ENCODE measurements at places on chromosomes 1 and 21.

GRCh38 chr1:211420389-211420788 is 71.6 kb downstream of the RD3 start:
- no peak for DNase-seq

- DNase-seq, result no peak
Measured at GRCh38 chr1:84940481-84940880, 47.5 kb upstream of the LPAR3 start.

- no peak for DNase-seq
Measured at GRCh38 chr1:185353124-185353523, 36.1 kb upstream of the IVNS1ABP start.

DNA sequence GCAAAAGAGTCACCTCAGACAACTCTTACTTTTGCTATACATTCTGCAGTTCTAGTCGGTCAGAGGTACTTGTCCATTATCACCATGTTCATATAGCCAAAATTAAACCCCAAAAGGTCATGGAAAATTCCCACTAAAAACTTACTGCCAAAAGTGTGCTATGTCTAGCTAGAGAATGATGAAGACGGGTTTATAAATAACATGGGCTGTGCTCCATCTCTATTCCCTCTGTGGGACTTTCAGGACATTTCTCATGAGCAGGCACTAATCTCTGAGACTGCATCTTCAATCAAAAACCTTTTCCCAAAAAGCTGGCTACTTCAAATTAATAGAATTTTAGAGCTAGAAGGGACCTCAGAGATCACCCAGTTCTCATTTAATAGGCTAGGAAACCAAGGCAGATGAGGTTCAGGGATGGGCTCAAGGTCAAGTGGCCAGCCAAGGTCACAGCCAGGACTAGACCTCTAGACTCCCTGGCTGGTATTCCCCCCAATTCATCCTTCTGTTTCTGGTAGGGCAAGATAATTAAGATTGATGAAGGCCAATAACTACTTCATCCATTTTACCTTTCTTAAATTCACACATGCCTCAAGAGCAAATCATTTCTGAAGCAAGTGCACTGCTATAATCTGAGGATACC is 21.0 kb upstream of the MOB3C start:
- DNase-seq, result no peak

- DNase-seq, result no peak
Measured at GRCh38 chr1:178579562-178579961, 66.7 kb downstream of the TEX35 start.

DNA sequence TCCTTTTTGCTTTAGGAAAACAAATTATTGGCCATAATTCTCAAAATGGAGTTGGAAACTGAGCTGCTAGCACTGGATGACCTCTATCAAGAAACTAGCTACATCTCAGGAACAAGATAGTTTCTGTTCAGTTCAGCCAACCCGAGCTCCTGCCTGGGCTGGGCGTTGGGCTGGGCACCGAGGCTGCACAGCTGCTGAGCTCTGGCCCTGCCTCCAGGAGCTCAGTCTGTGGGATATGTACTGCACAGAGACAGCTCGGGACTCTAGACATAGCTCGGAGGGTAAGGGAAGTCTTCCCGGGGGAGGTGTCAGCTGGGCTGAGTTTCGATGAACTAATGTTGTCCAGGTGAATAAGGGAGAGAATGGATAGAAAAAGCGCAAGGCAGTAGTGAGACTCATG is 24.5 kb upstream of the SLC1A7 start:
- DNase-seq, result no peak

- no peak for DNase-seq
Measured at GRCh38 chr1:78358165-78358564, 132.6 kb upstream of the PTGFR start.

DNA sequence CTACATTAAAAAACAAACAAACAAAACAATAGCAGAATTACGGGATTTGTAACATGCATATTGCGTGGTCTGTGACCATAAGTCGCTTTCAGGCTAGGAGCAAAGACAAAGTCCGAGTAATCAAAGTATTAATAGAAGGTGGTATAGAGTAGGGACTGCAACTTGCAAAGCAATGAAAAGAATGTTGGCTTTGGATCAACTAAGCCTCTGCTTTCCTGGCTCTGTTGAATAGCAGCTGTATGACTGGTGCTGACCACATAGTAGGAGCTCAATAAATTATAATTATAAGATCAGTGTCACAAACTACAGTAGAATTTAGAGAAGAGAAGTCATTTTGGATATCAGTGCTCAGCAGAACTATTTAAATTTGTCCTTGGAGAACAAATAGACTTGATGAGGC is 586.4 kb downstream of the DPYD start:
- DNase-seq, result no peak

GRCh38 chr1:66253330-66253921 is 280.5 kb upstream of the SGIP1 start:
- DNase-seq, result no peak

GRCh38 chr1:112997781-112998180 is 41.8 kb upstream of the SLC16A1 start:
- no peak for DNase-seq

- DNase-seq, result no peak
Measured at GRCh38 chr1:233490488-233490887, 123.4 kb upstream of the KCNK1 start.

- no peak for DNase-seq
Measured at GRCh38 chr1:184672013-184672726, 82.5 kb downstream of the EDEM3 start.

- peak; percentile 88 for DNase-seq
Measured at GRCh38 chr1:71047635-71048607, at the start of gene PTGER3. Gene PTGER3 (minus strand): TSS chr1:71047816. CDS start chr1:71047577, 239 bp downstream.

DNA sequence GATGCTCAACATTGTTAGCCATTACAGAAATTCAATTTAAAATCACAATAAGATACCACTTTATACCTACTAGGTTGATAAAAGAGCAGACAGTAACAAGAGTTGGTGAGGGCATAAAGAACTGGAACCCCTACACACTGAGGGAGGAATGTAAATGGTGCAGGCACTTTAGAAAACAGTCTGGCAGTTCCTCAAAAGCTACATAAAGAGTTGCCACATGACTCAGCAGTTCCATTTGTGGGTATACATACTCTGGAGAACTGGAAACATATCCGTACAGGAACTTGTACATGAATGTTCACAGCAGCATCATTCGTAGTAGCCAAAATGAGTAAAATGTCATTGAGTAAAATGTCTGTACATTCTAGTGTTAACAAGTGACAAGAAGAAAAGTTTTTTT is 17.0 kb downstream of the NSL1 start:
- no peak for DNase-seq

DNA sequence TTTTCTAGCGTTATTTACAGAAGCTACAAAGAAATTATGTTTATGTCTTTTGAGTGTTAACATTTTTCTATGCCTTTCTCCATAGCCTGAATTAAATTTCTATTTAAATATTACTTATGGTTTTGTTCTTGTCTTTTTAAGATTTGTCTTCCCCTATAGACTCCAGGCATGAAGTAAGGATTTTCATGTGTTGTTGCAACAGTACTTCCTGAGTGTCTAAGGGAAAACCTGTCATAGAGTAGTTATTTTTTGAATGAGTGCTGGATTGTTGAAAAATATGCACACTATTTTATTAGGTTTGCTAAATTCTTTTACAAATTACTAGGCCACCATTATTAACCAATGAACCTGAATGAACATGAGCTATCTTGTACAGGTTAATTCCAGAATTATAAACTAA is 27.1 kb downstream of the SAMSN1 start:
- DNase-seq, result no peak

- DNase-seq, result peak; percentile 44
Measured at GRCh38 chr1:78619803-78620579, at the start of gene IFI44L. Gene IFI44L (plus strand): TSS chr1:78620448. CDS start chr1:78627916, 7,468 bp downstream.

DNA sequence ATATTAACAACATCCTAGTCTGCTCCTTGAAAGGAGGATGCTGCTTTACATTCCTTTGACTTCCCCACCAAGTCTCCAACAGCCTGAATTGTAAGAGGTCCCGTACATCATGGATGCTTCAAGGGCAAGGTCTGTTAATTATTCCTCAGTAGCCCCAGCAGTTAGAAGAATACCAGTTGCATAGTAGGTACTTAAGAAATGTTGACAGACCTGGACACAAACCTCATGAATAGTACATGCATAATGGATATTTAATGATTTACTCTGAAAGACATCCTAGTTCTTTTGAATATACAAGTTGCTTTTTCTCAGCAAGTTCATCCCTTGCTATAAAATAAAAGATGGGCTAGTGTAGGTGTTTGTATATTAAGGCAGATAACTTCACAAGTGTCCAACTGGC is 112.1 kb upstream of the DPYD start:
- no peak for DNase-seq

DNA sequence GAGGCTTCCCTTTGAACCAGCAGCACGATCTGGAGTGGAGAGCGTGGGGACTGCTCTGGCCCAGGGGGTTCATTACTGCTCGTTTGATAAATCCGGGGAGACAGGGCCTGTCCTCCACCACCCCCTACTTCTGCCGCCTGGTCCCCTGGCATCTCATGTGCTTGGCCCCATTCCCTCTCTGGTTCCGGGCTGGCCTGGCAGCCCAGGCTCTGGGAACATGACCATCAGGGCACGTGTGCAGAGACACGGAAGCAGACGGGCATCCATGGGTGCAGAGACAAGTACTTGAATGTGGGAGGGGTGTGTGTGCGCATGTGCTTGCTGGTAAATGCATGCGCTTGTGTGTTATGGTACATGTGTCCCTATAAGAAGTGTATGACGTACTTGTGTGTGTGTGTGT is 75.5 kb downstream of the KIRREL1 start:
- DNase-seq, result no peak

DNA sequence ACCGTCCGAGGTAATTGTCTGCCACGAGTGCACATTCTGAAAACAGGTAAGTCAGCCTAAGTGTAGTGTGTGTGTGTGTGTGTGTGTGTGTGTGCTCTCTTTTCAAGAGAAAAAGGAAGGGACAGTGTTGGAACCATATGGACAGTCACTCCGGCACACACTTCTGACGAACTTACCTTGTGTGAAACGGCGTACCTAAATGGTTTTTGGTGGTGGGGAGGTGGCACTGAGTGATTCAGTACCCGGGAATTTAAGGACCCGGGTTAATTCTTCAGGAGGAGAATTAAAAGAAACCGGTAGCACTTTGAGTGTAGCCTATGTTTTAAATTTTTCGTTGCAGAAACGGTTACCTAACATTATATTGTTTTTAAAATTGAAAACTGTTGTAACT is 286 bp downstream of the ODR4 start:
- no peak for DNase-seq

DNA sequence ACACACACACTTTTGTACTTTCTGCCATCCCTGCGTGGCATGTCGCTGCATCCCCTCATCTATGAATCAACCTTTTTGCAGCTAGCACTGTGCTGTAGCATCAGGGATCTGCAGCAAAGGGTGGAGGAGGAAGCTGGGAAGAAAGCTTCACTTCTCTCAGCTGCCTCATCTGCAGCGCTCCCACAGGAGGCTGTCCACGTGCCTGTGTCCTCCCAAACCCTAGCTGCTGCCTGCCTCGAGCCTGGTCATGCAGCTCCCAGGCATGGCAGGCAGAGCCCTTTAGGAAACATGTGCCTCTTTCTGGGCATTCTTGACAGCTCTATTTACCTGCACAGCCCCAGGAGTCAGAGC is 262.1 kb upstream of the SGIP1 start:
- DNase-seq, result peak; percentile 72

DNA sequence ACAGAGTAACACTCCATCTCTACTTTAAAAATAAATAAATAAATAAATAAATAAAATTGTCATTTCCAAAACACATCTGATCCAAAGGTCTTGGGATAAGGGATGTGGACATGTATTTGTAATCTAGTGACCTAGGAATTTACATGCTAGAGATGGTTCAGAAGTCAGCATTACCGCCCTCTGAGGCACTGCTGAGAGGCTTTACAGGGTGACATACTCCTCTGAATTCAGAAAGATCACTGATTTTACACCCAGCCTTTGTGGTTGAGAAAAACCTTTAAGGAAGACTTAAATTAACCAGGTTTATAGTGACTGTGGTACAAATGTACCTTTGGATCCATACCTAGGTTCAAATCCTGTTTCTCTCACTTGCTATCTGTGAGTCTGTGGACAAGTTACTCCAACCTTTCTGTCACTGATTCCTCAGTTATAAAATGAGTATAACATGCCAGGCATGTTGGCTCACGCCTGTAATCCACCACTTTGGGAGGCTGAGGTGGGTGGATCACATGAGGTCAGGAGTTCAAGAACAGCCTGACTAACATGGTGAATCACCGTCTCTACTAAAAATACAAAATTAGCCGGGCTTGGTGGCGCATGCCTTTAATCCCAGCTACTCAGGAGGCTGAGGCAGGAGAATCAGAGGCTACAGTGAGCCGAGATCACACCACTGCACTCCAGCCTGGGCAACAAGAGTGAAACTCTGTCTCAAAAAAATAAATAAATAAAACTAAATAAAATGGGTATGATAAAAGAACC is 20.1 kb downstream of the OSBPL9 start:
- DNase-seq, result peak; percentile 39

- DNase-seq, result no peak
Measured at GRCh38 chr1:175204330-175204729, 11.8 kb upstream of the KIAA0040 start.

GRCh38 chr1:46605232-46605631 is 1.2 kb upstream of the MKNK1 start:
- no peak for DNase-seq

GRCh38 chr1:206573319-206573718 is 38.9 kb downstream of the EIF2D start:
- no peak for DNase-seq

DNA sequence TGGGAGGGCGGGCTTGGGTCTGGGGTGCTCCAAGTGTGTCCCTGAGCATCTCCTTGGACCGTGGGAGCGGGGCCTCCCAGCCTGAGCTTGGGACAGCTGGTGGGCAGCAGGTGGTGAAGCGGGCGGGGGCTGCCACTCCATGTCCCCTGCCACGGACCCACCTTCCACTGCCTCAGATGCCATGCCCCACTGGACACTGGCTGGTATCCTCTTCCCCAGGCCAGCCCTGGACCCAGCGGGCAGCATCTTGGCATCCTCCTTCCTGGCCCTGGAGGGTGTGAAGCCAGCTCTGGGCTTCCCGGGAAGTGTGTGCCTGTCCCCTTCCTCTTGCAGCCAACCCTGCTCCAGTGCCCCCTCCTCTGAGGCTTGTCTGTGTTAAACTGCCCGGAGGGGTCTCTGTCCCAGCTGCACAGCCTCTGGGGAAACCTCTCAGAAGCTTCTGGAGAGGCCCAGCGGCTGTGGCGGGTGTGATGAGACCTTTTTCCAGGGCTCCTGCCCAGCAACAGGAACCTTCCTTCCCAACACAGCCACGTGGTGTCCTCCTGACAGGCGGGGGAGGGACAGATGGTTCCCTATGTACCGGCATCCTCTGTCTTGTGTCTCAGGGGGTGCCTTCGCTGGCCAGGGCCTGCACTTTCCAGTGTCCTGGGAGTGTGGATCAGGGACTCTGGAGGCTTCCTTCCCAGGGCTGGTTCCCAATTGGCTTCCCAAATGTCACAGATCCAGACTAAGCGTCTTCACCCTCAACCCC is 81.6 kb upstream of the DISP3 start:
- no peak for DNase-seq

- no peak for DNase-seq
Measured at GRCh38 chr1:168079761-168080160, 57.0 kb downstream of the GPR161 start.

GRCh38 chr1:244448279-244449036 is 3.3 kb downstream of the ADSS2 start:
- DNase-seq, result no peak

Measured in right cardiac atrium (tissue), 5 donors.